ENCODE measurements at places on chromosomes 13 and 19.

DNA sequence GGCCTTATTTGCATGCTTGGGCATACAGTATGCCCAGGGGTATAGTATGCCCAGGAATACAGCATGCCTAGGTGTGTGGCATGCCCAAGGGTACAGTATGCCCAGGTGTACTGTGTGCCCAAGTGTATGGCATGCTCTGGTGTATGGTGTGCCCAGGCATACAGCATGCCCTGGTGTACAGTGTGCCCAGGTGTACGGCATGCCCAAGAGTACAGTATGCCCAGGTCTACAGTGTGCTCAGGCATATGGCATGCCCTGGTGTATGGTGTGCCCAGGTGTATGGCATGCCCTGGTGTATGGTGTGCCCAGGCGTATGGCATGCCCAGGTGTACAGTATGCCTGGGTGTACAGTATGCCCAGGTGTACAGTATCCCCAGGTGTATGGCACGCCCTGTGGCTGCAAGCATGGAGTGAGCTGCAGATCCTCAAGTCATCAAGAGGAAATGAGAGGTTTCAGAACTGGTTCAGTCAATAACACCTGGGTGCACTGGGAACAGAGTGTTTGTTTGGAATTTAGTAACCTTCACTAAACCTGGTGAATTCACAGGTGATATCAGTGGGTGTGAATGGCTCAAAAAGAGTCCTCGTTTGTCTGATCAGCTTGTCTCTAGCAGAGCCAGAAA, 7.8 kb upstream of the C13orf42 start:
- no peak for DNase-seq

GRCh38 chr13:20024702-20025101, 66.2 kb downstream of the ZMYM2 start:
- DNase-seq = no peak

DNA sequence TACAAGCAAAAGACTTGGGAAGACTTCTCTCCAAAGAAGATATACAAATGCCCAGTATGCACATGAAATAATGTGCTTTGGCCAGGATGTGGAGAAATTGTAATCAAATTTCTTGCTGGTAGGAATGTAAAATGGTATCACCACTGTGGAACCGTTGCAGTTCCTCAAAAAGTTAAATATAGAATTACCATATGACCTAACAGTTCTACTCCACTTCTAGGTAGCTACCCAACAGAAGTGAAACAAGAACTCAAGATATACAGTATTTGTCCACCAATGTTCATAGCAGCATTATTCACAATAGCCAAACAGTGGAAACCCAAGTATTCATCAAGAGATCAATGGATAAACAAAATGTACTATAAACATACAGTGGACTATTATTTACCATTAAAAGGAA, 95.0 kb upstream of the KLF5 start:
- DNase-seq = no peak

GRCh38 chr13:105232439-105232838, 1303.0 kb downstream of the EFNB2 start:
- DNase-seq = no peak

GRCh38 chr13:34521171-34521570, 420.9 kb upstream of the NBEA start:
- no peak for DNase-seq

- DNase-seq = no peak
These were observed 296.5 kb downstream of the ZNF536 start for GRCh38 chr19:30668521-30669155.

GRCh38 chr13:67084066-67084465, 146.1 kb downstream of the PCDH9 start:
- no peak for DNase-seq

DNA sequence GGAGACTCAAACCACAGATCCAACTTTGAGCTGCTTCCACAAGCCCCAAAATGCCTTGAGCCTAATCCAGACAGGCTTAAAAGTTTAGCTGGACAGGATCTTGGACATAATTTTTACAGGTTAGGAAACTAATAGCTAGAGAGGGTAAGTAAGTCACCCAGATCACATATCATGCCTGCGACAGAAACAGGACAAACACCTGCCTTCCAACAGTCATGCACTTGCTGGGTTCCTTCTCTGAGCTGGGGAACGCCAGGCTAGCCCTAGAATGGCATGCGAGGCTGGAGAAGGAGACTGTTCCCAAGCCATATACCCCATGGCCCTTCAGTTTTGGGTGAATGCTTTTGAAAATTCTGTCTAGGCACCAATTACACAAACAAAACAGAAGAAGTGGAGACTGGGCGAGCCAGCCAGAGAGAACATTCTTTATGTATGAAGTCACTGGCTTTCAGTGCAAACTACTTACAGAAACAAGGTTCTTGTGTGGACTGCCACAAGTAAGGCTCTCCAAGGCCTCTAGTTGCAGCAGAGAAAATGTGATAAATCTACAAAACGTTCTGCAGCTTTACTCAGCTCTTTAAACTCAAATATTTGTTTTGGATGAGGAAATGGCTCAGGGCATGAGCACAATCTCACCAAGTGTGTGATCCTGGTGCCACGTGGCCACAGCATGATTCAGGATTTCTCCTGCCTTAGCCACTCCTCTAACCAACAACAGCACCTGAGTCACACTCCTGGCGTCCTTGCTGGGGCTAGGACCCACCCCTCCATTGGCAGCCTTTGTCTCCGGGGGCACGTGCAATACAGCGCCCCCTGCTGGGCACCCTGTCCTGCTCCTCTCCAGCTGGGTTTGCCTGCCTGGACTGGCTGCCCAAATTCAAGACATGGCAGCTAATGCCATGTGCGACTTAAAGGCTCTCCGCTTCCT, 73.4 kb upstream of the UBL3 start:
- DNase-seq = peak; percentile 34

- DNase-seq = no peak
These were observed 825.8 kb downstream of the GPC5 start for GRCh38 chr13:92224052-92224821.

GRCh38 chr13:50123515-50123861, 108.2 kb downstream of the KCNRG start:
- no peak for DNase-seq

- DNase-seq = no peak
These were observed 13.5 kb downstream of the ERICH4 start for GRCh38 chr19:41456342-41456918.

DNA sequence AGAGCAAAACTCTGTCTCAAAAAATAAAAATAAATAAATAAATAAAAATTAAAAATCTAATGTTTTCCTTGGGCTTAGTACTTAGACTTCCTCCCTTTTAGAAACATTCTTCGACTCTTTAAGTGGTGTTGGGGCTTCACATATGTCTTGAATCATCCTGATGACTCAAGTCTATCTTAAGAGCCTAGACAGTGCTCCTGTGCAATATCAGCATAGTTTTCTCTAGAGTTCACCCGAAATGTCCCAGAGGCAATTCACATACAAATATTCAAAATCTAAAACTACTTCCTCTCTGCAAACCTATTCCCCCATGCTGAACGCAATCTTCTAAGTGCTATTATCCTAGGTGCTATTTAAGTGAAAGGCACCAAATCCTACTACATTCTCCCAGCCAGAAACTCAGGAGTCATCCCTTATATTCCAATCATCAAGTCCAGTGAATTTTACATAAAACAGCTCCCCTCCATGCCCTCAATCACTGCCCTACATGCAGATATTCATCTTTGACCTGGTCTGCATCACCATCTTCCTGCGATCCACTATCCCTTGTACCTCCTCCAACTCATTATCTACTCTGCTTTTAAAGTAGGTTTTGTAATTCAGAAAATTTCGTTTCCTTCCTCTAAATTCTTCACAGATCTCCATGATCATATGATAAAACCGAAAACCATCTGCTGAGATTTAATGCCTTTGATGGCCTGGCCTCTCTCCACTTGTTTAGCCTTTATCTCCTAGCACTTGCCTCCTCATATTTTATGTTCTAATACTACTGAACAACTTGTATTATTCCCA, 102.7 kb downstream of the ELF1 start:
- DNase-seq = no peak

- no peak for DNase-seq
These were observed 16.6 kb upstream of the SHKBP1 start for GRCh38 chr19:40560092-40560507.

- DNase-seq = no peak
These were observed 50.7 kb downstream of the ZNF723 start for GRCh38 chr19:22882797-22883196.

DNA sequence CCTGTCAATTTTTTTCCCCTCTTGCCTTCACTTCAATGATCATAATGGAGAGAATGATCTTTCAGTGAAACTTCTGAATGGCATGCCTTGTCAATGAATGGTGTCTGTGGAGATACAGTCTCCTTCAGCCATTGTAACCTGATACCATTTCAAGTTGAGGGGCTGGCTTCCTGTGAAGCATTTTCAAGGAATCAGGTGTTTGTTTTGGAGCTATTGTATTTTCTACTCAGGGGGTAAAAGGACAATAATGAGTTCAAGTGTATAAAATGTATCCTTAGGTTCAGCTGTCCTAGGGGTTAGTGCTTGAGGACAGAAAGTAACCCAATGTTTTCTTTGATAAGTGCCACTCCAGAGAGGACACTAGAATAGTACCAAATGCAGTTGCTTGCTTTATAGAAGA, 23.8 kb upstream of the CBY2 start:
- no peak for DNase-seq

DNA sequence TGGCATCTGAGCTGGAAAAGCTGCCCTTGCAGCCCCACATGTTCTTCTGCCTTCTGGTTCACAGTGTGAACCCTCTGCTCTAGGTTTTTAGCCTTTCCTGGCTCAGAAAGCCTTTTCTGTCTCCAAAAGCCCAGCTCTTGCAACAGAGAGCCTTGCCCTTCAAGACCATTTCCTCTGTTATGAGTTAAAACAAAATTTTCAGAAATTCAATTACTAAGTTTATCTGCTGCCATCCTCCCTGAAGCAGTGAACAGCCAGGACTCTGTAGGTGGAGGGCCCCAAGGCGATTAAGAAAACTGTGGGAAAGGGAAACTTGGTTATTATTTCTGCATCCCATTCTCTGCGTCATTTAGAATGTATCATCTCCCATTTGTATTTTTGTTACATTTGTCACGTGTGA, 18.8 kb downstream of the FAM124A start:
- no peak for DNase-seq

DNA sequence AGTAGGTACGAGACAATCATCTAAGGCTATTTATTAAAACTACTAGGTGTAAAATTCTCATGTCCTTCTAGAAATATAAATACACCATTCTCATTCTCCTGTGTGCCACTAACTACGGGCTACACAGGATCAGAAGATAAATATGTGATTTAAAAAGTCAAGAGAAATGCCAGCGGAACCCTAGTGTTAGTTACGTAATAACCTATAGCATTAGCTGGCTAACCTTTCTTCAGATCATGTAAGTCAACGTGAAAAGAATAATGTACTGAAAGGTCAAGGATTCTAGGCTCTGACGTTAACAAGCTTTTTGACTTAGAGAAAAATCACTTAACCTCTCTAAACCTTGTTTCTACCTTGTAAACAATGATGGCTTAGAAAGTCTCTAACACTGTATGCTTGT, 121.8 kb downstream of the RGCC start:
- no peak for DNase-seq

GRCh38 chr13:54185785-54186184, 1157.2 kb downstream of the OLFM4 start:
- DNase-seq = no peak

DNA sequence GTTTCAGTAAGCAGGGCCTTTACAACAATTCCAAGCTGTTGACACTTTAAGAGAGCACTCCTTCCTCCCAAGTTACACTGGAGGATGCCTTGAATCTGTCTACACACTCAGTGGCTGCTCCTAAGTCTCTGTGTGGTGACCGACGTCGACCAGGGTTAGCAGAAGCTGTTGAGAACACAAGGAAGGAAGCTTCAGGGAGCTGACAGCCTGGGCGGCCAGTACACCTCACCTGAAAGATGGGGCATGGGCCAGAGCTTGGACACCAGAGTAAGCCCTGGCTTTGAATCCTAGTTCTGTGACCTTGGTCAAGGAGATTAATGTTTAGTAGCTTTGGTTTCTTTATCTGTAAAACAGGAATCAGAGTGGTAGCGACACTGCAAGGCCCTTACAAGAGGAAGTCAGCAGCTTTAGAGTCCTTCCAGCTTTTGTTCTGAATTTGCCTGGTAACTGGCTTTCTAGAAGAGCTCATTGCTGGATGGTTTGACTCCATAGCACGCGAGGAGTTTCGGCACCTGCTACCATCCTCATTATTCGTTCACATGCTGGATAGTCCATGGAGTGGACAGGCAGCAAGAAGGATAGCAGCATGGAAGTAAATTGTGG, 214.2 kb downstream of the FGF9 start:
- no peak for DNase-seq

DNA sequence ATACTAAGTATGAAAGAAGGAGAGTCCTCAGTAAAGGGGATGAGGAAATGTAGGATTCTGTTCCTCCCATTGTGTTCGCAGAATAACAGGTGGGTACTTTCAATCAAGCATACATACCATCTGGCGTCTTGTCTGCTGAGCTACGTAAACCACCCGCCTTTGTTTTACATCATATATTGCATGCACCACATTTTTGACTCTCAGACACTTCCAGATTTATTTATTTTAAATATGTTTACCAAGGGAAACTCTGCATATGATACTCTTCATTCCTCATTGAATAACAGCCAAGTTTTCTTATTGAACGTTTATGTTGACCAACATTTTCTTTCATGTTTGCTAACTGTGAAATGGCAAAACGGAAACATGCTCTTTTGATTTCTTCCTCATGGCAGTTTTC, 174.1 kb downstream of the FGF14 start:
- no peak for DNase-seq

- no peak for DNase-seq
These were observed 4.9 kb upstream of the TDRD3 start for GRCh38 chr13:60392131-60392530.

- DNase-seq = no peak
These were observed 7.0 kb upstream of the HSPH1 start for GRCh38 chr13:31168736-31169135.

DNA sequence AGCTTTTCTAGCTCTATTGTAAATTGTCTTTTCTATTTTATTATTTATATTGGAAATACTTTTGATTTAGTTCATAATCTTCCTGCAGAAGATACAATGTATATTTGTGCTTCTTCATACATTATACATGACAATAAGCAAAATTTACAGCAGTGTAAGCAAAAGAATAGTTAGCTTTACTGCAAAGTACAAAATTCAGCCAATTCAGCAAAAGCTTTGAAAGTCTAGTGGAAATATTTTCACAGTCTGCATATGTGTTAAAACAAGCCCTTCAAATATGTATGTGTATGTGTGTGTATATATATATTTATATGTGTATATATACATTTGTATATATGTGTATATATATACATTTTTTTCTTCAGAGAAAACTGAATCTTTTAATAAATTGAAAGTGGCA, 879.1 kb downstream of the SLITRK1 start:
- DNase-seq = no peak

Measured in central memory CD8-positive, alpha-beta T cell (primary cell).